ENCODE measurements at places on chromosomes 6 and 20.

DNA sequence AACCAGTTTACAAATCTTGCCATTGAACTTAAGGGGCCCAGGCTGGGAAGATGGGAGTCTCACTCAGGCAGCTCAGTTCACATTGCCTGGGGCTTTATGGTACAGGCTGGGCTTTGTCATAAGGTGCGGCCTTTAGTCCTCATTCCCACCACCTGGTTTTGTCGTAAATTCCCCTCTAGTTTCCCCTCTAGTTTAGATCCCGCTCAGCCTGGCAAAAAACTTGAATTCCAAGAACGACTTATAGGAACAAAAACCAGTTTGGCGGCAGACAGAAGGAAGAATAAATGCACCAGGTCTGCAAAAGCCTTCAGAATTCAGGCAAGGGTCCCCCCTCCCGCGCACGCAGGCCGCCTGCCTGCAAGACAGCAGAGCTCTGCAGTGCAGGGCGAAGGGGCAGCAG is 4.1 kb downstream of the BMP7 start:
- no peak for DNase-seq

DNA sequence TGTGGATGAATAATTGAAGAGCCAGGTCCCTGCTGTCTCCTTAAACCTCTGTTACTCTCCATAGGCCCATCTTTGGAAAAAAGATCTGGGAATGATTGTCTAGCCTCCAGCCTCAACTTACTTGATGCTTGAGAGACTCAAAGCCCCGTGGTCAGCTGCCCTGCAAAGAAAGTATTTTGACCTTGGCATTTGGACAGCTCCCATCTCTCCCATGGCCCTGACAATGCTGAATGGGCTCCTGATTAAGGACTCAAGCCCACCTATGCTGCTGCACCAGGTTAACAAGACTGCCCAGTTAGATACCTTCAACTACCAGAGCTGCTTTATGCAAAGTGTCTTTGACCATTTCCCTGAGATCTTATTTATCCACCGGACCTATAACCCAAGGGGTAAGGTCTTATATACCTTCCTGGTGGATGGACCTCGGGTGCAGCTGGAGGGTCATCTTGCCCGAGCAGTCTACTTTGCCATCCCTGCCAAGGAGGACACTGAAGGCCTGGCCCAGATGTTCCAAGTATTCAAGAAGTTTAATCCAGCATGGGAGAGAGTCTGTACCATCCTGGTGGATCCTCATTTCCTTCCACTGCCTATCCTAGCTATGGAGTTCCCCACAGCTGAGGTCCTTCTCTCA is 1.6 kb downstream of the ZSWIM1 start:
- DNase-seq, result no peak

DNA sequence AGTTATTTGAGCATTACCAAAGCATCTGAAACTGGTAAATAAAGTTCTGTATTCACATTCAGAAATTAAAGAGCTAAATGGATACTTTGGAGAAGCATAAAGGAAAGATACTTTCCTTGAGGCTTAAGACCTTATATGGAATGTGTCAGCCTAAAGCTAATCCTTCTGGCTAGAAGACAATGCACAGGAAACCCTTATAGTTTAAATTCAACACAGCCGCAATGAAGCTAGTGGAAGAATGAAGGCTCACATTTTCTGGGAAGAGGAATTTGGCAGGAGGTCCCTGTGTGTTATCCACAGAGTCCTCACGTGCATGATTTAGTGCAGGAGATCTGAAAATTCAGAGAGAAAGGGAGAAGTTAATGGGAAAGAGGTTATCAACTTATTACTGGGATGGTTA is 21.5 kb upstream of the CHD6 start:
- no peak for DNase-seq

GRCh38 chr6:138533667-138534066 is 34.4 kb upstream of the NHSL1 start:
- DNase-seq, result no peak

DNA sequence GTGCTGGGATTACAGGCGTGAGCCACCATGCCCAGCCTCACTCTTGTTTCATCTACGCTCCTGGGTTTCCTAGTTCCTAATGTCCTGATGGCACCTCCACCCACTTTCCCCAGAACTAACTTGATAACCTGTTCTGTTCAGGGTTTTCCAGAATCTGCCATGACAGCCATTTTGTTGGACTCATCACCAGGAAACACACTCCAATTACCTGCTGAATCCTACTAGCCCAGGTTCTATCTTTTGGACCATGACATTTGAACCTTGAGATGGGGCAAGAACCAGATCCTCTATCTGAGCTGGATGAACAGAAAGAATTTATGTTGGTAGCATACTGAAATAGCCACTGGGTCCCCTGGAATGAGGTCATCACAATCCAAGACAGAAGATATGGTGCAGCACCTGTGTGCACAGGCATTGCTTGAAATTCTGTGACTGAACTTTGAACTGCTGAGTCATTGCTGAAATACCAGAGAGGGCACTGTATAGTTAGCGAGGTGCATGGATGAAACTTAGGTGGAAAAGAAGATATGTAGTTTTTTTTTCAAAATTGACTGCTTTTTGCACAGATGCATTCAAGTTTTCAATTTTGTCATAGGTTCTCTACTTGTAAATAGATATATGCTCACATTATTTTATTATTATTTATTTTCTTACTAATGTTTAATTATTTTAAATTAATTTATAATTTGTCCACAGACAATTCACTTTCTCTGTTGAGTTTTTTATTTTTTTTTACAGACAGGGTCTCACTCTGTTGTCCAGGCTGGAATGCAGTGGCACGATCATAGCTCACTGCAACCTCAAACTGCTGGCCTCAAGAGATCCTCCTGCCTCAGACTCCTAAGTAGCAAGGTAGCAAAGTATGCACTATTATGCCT is 42.8 kb upstream of the TASP1 start:
- DNase-seq, result no peak

- peak; percentile 71 for DNase-seq
Measured at GRCh38 chr6:132483779-132484679, 28.9 kb downstream of the STX7 start.

DNA sequence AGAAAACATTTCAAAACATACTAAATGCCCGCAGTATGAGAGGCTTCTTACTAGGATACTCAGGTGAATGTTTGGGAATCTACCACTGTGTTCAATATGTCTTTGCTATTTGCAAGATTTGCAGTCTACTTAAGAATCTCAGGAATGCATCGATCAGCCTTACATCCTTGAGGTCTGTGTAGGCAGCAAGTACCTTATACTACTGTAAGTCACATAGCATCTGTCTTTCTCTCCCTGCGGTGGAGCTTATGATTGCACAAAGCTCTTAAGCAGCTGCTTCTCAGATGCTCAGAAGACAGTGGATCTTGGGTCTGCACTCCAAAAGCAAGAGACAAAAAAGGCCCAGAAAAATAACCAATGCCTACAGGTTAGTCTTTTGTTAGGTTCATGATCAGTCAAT is 21.4 kb downstream of the PCSK2 start:
- DNase-seq, result no peak

Measured in astrocyte of the spinal cord (primary cell).